Right renal pelvis (tissue), 4 donors: ENCODE measurements at places on chromosomes 5 and 9.

- DNase-seq: no peak
Measured at GRCh38 chr5:155729684-155730059, 597.3 kb upstream of the SGCD start.

GRCh38 chr9:27571011-27571410 is 2.3 kb downstream of the C9orf72 start:
- DNase-seq: no peak

GRCh38 chr9:70131296-70131695 is 87.6 kb downstream of the MAMDC2 start:
- no peak for DNase-seq

- DNase-seq: no peak
Measured at GRCh38 chr5:55657443-55657842, 54.7 kb downstream of the SLC38A9 start.

- no peak for DNase-seq
Measured at GRCh38 chr5:57538341-57538955, 55.8 kb upstream of the ACTBL2 start.

- DNase-seq: no peak
Measured at GRCh38 chr9:112530751-112531205, 44.2 kb downstream of the KIAA1958 start.

GRCh38 chr5:77325921-77326541 is 115.6 kb downstream of the PDE8B start:
- DNase-seq: no peak

DNA sequence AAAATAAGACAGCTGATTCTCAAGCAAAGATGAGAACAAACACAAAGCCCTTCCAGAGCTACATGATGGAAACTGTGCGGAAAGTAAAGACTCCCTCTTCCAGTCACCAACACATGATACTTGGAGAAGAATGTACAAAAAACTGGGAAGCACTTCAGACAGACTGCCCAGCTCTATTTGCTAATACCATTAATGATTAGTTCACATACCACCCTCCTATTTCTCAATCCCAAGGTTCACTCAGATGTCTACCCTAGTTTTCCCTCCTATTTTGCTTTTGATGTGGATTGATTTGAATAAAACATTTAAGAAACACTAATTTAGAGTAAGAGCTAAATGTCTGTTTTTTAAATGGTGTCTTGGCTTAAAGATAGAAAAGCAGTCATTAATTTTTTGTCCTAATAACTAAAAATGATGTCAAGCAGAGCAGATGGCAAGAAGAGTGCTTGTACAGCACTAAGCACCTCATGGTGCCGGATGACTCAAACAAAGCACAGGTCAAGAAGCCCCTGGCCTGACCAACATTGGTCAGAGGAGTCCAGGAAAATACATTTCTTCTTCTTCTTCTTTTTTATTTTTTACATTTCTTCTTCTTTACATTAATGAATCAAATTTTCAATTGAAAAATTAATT is 639.4 kb downstream of the PDE4D start:
- DNase-seq: no peak

DNA sequence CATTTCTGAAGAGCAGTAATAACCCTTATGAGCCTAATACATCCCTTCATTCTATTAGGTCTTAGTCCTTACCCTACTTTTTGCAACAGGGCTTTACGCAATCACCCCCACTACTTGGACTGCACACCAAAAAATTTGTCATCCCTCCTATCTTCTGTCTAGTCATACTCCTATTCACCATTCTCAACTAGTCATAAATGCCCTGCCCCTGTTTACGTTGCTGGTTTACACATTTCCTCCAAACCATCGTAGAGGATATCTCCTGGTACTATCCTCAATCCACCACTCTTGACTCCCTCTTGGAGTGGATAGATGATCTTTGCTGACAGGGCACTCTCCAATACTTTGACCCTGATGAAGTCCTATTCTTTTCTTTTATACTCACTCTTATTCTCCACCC is 98.2 kb upstream of the CCNG1 start:
- no peak for DNase-seq

- no peak for DNase-seq
Measured at GRCh38 chr5:11062397-11062796, 301.4 kb upstream of the DAP start.

- DNase-seq: no peak
Measured at GRCh38 chr9:28289746-28290145, 716.5 kb upstream of the C9orf72 start.
